Stimulated activated effector memory CD8-positive, alpha-beta T cell treated with anti-CD3 and anti-CD28 coated beads, Interleukin-12 subunit alpha, Interleukin-12 subunit beta, amount 100 ng/mL, for 72 hours (primary cell): ENCODE measurements at places on chromosomes 2 and 18.

GRCh38 chr2:5982903-5983265 lies 290.7 kb downstream of the SOX11 start:
- no peak for DNase-seq

DNA sequence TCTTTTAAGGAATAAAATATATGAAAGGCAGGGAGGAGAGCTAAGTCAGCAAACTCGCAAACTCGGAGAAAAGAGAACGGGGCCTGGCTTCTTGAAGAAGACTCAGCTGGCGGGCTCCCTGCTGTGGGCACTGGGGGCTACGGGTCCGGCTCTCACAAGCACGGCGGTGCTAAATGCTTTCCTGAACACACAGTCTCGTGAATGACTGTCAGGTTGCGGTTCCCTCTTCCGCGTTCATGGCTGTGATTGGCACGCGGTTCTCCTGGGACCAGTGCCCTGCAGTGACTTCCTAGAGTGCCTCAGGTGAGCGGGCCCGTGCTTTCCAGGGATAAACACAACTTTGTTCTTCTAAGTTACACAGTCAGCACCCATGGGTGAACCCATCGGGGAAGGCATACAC lies 208.4 kb downstream of the HDAC4 start:
- DNase-seq, result no peak

GRCh38 chr2:160042054-160042453 lies 20.4 kb downstream of the PLA2R1 start:
- DNase-seq, result no peak

- no peak for DNase-seq
Measured at GRCh38 chr18:35457140-35457704, 40.5 kb downstream of the INO80C start.

- no peak for DNase-seq
Measured at GRCh38 chr18:65906621-65907034, 155.8 kb downstream of the CDH7 start.

DNA sequence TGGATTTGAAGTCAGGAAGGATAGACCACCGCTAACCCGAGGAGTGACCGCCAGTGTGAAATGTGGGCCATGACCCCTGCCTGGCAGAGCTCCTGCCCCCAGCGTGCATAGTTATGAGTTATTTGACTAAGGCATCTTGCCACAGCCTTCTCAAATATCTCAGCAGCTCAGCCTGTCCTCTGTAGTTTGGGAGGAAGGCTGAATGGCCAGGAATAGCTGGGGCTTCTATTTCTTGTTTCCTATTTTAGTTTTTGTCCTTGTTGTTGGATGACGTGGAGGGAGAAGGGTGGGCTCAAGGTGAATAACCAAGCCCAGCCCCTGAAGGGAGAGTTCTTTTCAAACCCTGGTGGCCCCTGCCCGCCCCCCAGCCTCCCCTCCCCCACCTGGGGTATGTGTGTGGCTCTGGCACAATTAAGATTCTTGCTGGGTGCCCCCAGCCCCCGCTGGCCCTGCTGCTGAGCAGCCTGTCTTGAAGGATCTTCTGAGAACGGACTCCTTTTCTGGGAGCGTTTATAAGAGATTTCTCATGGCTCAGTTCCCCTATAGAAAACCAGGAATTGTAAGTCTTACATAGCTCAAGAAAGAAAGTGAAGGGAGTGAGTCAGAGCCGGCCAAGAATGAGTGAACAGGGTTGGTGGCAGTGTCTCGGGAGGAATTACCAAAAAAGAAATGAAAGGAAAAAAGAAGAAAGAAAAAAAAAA lies 157.4 kb downstream of the GLI2 start:
- DNase-seq, result no peak

- no peak for DNase-seq
Measured at GRCh38 chr2:32284321-32284720, 6.6 kb downstream of the YIPF4 start.

DNA sequence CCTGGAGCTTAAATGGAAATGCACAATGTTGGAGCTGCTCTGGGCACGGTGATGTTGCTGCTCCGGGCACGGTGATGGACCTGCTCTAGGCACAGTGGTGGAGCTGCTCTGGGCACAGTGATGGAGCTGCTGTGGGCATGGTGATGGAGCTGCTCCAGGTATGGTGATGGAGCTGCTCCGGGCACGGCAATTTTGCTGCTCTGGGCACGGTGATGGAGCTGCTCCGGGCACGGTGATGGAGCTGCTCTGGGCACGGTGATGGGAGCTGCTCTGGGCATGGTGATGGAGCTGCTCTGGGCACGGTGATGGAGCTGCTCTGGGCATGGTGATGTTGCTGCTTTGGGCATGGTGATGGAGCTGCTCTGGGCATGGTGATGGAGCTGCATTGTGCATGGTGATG lies 79.7 kb downstream of the LDLRAD4 start:
- no peak for DNase-seq

DNA sequence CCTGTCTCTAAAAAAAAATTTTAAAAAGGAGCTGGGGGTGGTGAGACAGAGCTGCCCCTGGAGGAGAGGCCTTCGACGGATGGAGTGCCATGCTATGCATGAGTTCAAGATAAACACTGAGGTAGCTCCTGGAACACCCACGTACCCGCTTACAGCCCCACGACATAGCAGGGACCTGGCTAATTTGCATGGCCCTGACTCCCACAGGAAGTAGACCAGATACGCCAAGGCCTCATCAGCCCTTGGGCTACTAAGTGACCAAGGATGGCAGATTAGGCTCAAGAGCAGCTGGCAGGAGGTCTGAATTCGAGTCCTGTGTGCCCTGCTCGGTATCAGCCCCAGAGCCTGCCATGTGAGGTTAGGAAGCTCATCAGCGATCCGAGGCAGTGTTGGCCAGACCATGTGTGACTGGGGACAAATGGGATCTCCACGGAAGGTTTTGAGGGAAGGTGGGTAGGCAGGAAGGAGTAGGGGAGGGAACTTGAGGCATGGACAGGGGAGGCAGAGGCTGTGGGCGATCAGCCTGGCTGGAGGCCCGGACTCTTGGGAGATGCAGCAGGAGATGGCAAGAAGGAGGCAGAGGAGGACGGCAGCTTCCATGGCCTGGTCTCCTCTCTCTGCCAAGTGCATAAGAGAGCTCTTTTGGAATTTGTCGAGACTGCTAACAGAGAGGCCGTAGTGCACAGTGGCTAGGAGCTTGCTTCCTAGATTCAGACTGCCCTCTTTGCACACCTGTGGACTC lies 218.3 kb downstream of the GLI2 start:
- DNase-seq, result no peak

DNA sequence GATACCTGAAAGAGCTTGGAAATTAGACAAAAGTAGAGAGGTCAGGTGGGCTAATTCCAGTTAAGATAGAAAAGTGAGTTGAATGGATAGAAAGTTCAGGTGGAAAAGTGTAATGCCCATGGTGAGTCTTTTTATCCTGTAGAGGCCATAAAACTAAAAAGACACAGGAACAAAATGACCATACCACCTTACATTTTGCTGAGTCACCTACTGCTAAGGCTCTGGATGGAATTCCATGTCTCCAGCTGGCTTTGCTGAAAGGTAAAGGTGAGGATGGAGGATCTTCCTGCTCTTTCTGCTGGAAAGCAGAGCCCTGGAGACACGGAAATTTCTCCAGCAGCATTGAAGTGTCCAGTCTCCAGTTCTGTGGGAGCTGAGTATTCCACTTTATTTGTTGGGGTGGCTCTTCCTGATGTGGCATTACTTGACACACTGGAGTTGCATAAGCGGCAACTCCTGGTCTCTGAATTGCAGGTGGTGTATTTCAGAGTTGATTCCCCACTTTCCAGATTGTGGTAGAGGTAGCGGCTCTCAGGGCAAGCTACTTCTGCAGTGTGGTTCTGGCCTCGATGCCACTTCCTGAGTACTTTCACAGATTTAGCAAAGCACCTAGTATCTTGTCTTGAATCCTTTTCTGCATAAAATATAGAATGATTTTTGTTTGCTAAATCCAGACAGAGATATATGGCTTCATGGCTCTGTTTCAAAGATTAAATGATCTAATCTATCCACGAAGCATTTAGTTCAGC lies 10.7 kb downstream of the IL1RL2 start:
- no peak for DNase-seq

DNA sequence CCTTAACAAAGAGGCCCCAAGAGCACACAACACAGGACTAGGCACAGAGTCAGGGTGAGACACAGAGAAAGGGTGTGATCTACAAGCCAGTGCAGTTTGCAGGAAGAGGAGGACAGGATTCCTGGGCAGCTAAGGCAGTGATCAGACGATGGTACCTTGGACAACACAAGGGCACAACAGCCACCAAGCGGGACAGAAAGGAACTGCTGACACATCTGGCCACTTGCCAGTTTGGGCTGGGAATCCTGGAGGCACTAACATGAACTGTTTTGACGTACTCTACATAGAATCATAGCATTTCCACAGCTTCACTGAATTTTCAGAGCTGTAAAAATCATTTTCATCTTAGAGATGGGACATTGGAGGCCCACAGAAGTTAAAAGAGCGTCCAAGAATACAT lies 221.5 kb upstream of the SLC35G4 start:
- DNase-seq, result no peak

DNA sequence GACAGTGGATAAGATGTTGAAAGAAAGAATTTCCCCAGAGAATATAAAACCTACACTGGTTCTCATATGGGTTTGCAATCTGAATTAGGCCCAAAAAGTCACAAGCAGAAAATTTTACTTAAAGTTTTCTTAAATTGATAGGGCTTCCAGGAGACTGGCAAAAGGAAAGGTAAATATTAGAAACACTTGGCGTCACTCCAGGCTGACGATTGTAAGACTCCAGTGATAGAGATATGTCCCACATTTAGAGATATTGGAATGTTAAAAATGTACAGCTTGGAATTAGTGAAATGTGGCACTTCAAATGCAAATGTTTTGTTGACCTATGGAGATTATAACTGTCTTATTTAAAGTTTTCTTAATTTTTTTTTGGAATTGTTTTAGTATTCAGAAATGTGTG lies 14.0 kb downstream of the YIPF4 start:
- DNase-seq, result no peak

DNA sequence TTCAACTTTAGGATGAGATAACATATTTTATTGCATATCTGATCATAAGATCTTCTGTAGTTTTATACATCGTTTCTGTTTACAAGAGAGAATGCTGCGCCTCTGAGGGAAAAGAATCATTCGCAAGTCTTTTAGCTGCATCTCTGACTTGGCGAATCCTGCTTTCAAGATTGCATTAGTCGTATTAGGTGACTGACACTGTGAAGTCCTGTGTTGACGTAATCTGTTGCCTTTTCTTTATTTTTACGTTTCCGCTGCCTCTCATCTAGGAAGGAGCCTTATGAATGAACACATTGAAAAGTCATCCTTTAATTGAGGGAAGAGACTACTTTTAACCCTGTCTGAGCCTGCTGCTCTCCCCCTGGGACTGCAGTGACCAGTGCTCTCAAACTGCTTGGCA lies 101.5 kb downstream of the LDLRAD4 start:
- no peak for DNase-seq

- DNase-seq, result no peak
Measured at GRCh38 chr2:44941551-44942234, at the start of gene SIX3. Gene SIX3, plus strand, starts transcription at chr2:44941702. Its CDS starts 403 bp downstream, at chr2:44942105.

DNA sequence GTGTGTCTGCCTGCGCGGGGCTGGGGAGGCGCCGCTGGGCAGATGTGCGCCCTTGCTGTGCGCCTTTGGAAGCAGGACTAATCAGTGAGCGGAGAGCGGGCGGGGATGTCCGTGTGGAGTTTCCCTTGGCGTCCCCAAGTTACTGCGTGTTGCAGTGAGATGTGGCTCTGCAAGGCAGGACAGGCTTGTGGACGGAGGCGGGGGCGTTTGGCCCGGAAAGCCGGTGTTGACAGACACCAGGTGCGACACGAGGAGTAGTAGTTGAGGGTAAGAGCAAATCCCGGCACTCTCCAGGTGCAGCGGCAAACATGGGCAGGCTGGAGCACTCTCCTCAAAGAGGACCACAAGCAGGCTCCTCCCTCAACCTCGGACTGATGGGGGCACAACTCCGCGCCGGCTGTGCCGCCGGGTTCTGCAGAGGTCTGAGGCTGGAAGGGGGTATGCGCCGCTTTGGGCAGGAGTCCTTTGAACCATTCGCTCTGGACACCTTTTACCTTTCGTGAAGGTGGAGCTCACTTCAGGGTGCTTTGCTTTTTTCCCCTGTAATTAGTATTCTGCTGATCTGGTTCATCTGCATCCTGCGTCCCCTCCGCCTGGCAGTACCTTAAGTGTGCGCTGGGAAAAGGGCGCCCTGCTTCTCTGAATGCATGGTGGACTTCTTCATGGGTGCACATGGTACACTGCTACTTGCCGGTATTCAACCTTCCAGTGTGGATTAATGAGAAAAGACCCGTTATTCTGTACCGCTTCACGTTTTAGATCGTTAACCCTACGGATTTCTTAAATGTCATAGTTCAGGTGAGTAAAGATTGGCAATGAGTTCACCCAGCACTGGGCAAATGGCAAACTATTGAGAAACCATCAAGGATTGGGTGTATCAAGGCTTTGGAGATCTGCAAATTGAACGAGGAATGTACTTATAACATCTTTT lies 608 bp downstream of the CDH7 start:
- DNase-seq, result no peak

GRCh38 chr2:25358836-25359235 lies 17.1 kb upstream of the DNMT3A start:
- DNase-seq, result no peak

GRCh38 chr2:46885376-46885775 lies 30.2 kb downstream of the MCFD2 start:
- no peak for DNase-seq

- DNase-seq, result peak; percentile 51
Measured at GRCh38 chr18:79395761-79396404, at the start of gene NFATC1. Gene NFATC1, plus strand, starts transcription at chr18:79395930. Its CDS starts 295 bp downstream, at chr18:79396225.

GRCh38 chr18:50656396-50656795 lies 96.5 kb downstream of the MAPK4 start:
- DNase-seq, result no peak

DNA sequence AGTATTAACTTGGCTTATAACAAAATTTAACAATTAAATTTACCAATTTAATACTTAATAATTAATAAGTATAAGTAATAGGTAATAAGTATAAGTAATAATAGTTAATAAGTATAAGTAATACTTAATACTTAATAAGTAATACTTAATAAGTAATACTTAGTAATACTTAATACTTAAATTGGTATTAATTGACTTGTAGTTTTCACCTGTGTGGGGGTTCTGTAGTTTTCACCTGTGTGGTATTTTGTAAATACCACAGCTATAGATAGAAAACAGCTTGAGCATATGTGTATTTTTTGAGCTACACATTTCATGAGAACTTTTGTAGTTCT lies 55.4 kb downstream of the MAPRE2 start:
- DNase-seq, result no peak

DNA sequence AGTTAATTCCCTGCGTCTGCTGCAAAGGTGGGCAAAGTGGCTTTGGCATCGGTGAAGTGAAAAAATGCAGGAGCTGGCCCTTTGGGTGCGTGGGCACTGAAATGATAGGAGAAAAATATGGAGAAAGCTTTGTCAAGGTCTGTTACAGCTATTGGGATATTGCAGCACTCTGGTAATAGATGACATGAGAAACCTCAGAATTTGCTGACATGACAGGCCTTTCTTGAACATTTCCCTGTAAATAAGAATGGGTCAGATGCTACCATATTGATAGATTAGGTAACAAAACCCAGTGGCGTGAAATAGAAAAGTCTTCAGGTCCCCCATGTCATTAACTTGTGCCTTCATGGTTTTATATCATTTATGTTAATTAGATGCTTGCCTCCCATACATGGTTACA lies 12.4 kb upstream of the DSG4 start:
- DNase-seq, result no peak

- no peak for DNase-seq
Measured at GRCh38 chr2:60565472-60565871, 12.0 kb upstream of the BCL11A start.

GRCh38 chr2:73109431-73110167 lies 3.1 kb downstream of the RAB11FIP5 start:
- DNase-seq, result no peak

- DNase-seq, result no peak
Measured at GRCh38 chr2:145043399-145043834, 523.5 kb upstream of the ZEB2 start.
